ENCODE measurements at places on chromosomes 12 and 14. TPM values are rescaled to one million over a fixed set of nuclear protein-coding genes. Genes with fewer than 3 reads are reported as not detected.

Gene CCDC197
- not detected for total RNA-seq

Gene MYF6
- total RNA-seq: 0.14 TPM

DNA sequence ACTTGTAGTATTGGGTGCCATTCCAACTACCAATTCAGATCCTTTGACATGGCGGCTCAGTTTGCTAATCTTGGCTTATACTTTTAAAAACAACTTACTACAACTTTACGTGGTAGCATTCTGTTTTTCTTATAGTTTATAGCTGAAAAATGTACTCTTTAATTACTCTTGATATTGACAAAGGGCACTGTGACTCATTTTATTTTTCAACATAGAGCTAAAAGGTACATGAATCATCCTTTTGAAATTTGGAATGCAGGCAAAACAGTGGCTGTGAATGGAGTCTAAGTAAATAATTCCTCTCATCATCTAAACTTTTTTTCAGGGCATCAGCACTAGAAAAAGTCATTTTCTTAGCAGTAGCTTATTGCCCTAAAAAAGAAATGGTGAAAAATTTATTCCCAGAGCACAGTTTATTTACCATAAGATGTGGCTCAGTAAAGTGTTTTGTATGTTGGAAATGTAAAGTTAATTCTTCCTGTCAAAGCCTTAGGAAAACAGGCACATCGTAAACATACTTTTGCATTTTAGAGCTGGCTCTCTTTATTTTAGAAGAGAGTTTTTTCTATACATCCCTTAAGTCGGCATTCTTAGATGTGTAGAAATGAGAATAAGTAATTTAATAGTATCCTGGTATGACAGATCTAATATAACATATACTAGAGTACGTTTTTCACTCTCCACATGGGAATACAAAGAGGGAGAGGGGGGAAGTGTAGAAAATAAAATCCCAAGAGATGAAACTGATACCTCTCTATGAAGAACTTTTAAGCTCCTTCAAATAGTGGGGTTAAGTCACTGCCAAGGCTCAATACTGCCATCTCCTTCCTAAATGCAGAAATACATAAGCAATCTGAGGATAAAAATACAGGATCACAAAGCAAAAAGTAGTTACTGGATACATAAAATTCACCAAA is 55.2 kb downstream of the SLC25A21 start:
- peak; percentile 52 for DNase-seq

DNA sequence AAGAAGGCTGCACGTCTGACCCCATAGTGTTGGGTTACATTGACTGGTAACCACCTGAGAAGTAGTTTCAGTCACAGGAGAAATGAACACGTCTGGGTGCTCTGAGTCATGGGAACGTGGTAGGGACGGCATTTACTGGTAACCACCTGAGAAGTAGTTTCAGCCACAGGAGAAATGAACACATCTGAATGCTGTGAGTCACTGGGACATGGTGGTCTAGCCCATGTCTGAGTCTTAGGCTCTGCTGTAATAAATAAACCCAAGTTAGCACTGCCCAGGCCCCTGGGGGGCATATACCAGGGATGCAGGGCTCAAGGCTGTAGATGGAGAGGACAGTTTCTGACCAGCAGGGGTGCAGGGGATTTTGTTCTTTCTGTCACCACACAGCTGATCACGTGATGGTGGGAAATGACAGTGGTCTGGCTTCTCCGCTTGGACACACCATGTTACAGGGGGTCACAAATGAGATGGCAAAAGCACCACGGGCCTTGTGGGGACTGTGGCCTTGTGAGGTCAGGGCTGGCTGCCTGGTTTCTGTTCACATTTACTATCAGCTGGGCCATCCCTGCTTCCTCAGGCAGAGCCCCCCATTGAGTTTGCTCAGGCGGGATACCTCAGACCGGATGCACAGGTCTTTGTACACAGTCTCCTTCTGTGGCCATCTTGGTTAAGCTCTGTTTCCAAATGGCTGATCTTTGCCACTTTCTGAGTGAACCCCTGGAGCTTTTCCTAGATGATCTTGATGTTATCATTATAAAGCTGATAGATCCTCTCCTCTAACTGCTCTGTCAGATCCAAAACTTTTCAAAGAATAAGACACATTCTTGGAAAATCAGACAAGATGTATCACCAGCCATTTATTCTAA is 9.8 kb upstream of the C12orf42 start:
- peak; percentile 87 for DNase-seq

DNA sequence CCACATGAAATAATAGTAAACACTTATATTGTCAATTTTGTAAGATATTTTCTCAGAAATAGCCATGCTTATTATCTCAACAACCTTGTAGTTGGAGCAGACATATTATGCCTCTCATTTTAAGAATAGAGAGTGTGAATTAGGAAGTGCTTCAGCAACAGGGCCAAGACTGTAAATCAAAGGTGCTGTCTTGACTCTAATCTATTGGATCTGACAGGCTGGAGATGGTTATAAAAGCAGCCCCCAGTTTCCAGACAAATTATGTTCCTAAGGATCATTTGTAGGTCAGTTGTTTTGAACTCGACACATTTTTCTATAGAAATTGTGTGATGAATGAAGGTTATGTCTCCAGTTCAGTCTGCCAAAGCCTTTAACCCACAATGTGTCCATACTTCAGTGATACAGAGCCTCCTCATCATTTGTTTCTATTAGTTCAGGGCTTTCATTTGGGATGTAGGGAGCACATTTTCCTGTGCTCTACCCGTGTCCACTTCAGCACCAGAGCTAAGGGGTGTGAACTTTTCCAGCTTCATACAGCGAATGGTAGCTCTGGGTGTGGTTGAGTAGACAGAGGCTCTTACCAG is 284.8 kb upstream of the FBXO33 start:
- DNase-seq: no peak

DNA sequence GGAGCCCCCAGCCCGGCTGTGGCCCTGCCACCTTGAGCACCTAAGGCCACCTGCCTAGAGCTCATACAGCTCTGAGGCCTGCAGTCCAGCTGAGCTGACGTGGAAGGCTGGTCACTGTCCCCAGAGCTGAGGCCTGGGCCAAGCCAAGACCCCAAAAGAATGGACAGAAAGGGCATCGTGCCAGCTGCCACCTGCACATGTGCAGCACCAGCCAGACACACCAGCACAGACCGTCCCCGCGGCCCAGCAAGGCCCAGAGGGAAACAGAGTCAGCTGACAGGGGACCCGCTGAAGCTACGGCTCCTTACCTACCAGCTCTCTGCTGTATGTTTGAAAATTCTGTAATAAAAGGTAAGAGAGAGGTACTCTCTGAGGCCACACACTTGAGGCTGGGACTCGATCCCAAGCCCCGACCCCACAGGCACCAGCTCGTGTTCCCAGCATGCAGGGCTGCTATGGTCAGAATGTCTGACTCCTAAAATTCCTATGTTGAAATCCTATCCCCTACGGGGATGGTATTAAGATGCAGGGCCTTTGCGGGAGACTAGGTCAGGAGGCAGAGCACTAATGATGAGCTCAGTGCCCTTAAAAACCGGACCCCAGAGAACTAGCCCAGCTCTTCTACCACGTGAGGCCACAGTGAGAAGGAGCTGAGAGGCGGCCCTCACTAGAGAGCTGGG is 25.4 kb downstream of the BRF1 start:
- DNase-seq: no peak

DNA sequence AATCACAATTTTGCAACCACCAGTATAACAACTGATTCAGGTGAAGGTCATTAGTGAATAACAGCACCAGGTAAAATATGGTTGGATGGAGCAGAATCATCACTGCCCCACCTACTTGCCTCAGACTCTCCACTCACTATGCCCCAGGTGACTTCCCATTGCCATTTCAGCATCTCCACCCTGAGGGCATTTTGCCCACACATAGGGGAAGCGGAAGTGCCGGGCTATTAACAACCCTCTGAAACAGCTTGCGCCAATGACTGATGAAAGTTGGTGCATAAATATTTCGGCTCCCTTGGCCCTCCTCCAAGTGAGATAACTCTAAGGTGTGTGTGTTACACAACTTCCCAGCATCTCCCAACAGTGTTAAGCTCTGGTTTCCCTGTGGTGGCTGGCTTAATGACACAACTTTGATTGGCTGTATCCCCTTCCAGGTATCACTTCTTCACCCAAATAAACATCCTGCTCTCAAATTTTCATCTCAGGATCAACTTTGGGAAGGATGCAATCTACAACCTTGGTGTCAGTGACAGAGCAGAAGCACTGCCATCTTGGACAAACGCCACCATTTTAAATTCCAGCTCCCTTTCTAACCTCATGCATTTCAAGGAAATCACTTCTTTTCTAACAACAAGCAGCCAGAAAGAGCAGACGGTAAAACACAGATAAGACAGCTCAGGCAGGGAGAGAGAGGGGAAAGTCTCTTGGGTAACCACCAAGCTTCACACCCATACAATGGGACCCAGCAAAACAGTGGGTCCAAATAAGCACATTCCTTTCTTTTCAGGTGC is 73.6 kb upstream of the PPP2R5C start:
- DNase-seq: no peak

DNA sequence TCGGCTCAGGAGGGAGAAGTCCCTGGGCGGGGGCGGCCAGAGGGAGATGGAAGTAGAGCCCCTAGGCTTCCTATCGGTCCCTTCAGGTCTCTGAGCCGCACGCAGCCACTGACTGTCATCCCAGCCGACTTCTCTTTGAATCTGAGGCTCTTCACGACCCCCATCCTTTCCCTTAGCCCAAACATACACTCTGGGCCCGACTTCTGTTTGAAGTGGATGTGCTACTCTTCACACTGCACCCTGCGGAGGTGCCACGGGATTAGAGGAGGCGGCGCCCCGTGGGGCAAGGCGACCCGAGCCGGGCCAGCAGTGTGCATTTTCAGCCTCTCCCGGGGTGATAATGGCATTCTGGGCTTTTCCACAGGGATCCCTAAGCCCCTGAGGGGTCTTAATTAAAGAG is 6.0 kb upstream of the DACT1 start:
- no peak for DNase-seq

GRCh38 chr14:87944987-87945604 is 47.9 kb downstream of the GALC start:
- peak; percentile 18 for DNase-seq
